Spinal cord (tissue), 10 donors: ENCODE measurements at places on chromosomes 7 and 10.

- no peak for DNase-seq
Measured at GRCh38 chr10:12835709-12836108, 165.8 kb downstream of the CCDC3 start.

DNA sequence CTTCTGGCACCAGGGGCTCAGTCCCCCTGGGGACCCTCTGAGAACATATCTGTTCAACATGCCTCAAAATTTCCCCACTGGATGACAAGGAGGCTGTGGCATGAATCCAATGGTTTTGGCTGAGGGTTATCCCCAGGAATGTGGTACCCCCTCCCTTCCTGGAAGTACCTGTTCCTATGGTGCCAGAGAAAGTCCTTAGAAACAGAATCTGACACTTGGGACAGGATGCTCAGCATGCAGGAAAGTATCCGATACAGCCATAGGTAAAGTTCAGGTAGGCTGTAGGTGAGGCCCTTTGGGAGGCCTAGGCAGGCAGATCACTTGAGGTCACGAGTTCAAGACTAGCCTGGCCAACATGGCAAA is 42.7 kb upstream of the A1CF start:
- no peak for DNase-seq

- no peak for DNase-seq
Measured at GRCh38 chr7:147415991-147416390, 1174.6 kb upstream of the C7orf33 start.

DNA sequence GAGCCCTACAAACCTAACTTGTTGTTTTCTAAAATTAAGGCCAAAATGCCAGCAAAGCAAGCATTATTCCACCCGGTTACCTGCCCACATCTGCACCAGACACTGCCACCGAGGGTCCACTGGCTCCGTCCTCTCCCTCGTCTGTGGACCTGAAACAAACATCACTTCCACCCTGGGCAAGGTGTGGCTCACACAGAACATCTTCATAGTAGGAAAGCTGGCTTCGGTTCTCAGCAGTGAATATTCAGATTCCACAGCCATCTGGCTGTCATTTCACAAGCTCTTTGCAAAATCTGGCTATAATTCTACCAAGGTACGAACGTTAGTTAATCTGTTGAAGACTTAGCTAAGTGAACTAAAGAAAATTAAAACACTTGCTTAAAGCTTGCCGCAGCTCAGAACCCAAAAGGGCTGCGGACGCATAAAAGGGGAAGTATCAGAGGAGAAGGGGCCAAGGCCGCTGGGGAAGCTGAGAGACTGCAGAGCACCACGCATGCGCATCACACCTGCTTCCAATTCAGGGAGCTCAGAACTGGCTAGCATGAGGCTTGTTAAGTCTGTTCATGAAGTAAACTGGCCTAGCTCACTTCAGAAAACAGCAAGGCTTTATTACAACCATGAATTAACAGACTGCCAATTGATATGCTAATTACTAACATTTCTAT is 46.1 kb downstream of the PTPRN2 start:
- DNase-seq = peak; percentile 33

DNA sequence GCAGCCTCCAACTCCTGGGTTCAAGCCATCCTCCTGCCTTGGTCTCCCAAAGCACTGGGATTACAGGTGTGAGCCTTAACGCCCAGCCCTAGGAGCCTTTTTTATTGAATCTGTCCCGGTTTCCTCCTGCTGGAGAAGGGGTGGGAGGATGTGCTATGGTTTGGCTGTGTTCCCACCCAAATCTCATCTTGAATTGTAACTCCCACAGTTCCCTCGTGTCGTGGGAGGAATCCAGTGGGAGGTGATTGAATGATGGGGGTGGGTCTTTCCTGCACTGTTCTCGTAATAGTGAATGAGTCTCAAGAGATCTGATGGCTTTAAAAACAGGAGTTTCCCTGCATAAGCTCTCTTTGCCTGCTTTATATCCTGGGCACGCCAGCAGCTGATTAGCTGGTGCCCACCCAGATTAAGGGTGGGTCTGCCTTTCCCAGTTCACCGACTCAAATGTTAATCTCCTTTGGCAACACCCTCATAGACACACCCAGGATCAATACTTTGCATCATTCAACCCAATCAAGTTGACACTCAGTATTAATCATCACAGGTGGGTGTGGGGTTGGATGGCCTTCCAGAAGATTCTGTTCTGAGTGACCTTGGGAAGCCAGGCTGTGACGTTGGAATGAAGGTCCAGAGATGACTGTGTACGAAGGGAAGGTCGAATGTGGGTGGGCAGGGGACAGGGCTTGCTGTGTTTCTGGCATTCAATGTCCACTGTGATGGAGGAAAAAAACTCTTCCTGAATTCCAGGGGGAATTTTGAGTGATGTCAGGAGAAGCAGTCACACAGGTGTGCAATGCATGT is 33.8 kb upstream of the CUX1 start:
- no peak for DNase-seq

GRCh38 chr10:125683821-125684220 is 858 bp upstream of the TEX36 start:
- DNase-seq = no peak

DNA sequence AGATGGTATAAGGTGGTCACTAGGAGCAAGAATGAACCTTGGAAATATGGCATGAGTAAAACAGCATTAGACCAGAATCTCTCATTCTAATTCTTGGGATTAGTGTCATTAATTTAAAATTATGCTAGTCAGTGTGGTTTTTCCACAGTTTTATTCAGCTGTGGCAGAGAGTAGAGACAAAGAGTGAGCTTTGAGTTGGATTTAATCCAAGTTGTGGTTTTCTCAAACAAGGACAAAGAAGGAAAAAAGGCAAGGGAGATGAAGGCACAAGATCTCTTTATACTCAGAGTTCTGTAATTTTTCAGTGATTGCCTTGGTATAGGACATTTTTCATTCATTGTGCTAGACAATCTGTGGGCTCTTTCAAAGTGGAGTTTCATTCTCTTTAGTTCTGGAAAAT is 28.2 kb upstream of the AKAP9 start:
- DNase-seq = no peak

DNA sequence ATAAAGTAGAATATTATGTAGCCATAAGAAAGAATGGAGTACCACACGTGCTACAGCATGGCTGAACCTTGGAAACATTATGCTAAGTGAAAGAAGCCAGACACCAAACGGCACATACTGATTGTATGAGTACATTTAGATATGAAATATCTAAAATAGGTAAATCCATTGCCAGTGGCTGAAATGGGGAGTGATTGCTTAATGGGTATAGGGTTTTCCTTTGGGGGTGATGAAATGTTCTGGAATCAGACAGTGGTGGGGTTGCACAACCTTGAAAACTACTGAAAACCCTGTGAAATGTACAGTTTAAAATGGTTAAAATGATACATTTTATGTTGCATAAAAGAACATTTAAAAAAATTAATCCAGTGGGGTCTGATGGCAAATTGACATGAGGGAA is 667.9 kb downstream of the AUTS2 start:
- DNase-seq = no peak

DNA sequence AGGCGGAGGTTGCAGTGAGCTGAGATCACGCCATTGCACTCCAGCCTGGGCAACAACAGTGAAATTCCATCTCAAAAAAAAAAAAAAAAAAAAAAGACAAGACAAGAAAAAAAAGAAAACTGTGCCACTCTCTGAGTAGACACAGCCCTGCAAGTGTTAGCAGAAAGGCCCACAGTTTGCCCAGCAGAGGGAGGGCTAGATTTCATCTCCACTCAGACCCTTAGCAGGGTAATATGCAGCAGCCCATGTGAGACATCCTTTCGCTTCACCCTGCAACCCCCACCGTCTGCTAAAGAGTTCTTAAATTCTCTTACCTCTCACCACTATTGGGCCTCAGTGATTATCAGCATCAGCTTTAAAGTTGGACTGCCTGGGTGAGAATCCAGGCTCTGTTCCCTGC is 38.2 kb downstream of the CTNNA3 start:
- DNase-seq = no peak

DNA sequence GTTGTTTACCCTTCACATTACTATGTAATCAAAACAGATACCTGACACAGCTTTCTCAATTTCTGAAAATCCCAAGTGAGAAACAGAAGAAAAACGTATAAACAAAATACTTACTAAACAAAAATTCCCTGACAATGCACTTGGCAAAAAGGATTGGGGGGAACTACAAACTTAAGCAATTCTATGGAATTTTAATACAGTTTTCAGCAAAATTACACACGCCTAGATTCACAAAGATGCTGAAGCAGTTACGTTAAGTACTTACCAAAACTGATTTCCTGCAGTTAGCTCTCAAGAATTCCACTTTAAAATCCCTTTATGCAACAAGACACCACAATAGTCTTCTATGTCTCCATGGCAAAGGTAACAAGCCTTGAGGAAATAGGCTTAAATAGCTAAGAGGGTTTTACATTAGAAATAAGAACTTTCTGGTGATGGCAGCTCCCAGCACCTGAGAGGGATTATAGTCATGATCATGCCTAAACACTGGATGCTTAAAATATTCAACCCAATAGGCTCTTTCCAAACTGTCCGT is 10.8 kb downstream of the TOMM7 start:
- DNase-seq = no peak

DNA sequence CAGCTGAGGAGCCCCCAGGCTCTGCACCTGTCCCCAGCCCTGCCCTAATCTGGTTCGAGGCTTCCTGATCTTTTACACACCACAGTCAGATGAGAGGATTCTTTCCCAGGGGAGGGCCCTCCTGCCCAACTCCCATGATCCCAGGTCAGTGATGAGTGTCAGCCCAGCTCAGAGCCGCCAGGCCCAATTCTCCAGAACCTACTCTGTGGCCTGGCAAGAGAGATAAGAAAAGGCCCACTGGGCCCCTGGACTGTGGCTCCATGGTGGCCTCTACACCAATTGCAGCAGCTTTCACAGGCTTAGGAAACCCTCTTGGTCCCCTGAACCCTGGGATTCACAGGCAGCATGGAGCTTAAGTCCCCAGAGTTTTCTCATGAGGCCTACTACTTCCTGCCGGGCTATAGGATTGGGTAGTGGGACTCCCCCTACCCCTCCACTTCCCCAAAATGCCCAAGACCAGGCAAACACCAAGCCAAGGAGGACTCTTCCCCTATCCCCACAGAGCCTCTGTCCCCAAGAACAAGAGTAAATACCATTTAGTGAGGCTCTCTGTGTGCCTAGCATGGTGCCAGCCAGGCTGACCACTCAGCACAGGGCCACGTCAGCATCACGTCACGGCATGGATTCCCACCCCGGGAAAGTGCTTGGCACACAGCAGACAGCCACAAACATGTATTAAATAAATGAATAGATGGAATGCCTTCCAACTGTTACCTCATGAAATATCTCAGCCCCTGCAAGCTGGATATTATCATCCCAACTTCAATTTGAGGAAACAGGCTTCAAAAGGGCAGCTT is 100.0 kb downstream of the GRID1 start:
- DNase-seq = no peak

DNA sequence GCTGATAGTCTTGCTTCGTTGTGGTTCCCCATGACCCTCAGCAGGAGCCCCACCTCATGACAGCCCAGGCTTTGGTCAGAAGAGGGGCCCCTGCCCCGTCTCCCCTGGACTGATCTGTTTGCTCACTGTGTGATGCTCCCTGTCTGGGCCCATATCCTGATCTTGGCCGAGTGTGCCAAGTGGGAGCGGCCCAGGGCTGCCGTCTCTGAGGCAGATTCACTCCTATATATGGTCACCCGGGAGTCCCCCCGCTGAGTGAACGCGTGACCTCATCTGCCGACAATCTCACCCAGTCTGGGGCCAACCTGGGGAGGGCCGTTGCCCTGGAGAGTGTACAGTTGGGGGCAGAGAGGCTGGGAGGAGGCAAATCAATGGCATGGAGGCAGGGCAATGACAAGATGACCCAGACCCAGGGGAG is 34.5 kb downstream of the PPIF start:
- DNase-seq = peak; percentile 68

GRCh38 chr7:86926732-86927131 is 132.7 kb downstream of the ELAPOR2 start:
- DNase-seq = no peak
